ENCODE measurements at places on chromosomes 11 and 22. TPM values are rescaled to one million over a fixed set of nuclear protein-coding genes. Genes with fewer than 3 reads are reported as not detected.

TALDO1 gene
- total RNA-seq: 148 TPM

- no peak for DNase-seq
Observed at GRCh38 chr11:45211732-45212131, 65.3 kb downstream of the PRDM11 start.

SCN2B gene
- total RNA-seq: not detected

GRCh38 chr11:70468256-70469195 is 70.2 kb downstream of the CTTN start:
- no peak for DNase-seq

BACE1-AS gene
- 2.6 TPM for total RNA-seq

DNA sequence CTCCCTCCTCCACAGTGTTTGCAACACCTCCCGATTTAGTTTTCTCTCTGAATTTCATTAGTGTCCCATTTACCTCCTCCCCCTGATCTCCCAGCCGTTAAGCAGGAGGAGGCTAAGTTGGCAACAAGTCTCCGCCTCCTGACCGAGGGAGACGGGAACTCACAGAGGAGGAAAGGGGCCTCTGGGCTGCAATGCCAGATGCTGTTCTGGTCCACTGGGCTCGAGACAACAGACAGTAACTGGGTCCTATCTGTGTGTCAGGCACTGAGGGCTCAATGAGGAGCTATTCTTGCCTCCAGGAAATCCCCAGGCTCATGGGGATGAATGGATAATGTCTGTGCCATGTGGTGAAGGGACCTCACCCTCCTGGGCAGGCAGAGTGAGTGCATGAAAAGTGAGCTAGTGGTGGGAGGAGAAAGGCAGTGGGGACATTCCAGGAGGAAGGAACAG is 228.1 kb downstream of the TENM4 start:
- no peak for DNase-seq

DNA sequence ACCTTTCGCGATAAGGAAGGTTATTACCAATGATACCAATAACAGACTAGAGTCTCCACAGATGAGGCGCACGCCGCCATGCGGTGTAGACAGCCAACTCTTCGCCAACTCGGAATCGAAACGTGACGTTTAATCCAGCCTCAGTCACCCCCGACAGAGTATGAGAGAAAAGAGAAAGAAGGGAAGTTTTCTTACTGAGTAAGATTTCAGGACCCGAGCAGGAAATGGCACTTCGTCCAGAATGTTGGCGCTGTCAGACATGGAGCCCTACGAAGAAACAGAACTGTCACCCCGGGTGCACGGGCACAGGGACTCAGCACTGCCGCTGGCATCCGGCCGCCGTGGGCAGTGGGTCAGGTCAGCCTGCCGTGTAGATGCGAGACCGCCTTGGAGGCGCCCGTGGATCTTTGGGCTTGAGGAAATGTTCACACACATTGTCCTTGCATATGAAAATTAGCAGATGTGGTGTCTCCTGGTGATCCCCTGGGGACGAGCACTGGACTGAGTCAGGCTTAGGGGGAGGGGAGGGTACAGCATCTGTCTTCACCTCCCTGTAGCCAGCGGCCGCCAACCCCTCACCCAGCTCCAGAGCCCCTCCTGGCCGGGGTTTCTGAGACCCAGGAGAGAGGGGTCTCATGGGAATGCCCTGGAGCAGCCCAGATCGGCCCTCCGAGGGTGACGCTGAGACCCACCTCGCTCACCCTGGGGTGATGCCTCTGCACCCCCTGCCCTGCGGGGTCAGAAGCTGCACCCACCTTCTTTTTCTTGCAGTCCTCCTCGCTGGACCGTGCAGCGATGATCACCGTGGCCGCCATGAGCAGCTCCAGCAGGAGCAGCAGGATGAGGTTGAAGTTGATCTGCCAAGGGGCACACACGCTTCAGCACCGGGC is 8.3 kb downstream of the MLC1 start:
- no peak for DNase-seq

DNA sequence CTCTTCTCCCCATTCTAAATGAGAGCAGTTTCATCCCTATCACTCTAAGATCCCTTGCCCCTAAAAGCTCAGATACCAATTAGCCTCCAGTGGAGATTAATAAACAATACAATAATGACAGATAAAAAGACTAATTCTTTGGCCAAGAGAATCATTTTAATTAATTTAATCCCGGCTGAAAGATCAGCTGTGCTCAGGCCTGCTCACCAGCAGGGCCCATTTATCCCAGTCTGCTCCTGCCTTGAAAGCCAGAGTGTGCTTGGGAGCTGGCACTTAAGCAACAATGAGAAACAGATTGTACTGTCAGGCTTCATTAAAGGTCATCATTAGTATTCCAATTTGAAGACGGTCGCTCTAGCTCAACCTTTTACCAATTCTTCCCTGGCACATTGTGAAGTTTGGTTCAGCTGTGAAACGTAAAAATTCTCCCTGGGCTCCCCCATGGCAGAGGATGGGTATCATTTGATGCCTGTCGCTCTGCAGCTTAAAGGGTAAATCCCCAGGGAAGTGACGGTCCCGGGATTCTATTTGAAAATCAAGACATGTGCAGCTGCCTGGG is 36.1 kb upstream of the HTATIP2 start:
- DNase-seq: no peak

DNA sequence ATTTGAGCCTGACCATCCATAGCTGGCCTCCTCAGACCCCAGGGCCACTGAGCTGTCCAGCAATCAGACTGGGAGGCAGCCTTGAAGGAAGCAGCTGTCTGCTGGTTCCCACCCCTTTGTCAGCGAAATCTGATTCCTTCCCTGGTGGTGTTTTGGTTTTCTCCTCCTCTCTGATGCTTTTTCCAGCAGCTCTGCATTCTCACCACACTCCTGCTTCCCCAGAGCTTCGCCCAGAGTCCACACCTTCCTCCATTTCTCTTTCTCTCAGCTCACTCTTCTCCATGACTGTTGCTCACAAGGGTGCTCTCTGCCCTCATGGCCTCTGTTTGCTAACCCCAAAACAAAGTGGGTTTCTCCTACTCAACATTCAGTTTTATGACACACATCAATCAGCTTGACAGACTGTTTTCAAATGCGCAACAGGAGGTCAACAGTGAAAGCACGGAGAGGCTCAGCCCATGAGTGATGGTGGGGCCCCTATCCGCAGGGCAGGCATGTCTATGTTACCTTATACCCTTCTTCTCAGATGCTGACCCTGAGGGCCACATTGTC is 130.6 kb upstream of the MTNR1B start:
- DNase-seq: peak; percentile 3

GRCh38 chr11:26995701-26996460 is 2.0 kb downstream of the FIBIN start:
- no peak for DNase-seq

DNA sequence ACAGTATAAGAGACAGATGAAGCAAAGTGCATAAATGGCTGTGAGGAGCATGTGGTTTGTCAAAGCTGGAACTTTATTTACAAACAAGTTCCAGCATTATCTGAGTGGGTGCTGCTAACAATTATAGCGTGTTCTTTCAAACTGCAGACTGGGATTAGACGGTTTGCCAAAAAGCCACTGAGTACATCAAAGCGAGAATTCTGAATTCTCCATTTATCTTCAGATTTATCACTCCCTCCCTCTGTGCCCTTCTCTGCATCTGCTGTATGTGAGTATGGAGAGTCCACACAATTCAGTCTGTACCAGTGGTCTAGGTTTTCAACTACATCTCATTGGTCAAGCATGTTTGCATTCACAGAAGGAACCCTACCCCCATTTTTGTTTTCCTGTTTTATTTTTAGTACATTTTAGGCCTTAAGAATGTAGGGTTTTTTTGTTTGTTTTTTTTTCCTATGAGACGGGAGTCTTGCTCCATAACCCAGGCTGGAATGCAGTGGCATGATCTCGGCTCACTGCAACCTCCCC is 18.1 kb upstream of the INCENP start:
- peak; percentile 78 for DNase-seq

DNA sequence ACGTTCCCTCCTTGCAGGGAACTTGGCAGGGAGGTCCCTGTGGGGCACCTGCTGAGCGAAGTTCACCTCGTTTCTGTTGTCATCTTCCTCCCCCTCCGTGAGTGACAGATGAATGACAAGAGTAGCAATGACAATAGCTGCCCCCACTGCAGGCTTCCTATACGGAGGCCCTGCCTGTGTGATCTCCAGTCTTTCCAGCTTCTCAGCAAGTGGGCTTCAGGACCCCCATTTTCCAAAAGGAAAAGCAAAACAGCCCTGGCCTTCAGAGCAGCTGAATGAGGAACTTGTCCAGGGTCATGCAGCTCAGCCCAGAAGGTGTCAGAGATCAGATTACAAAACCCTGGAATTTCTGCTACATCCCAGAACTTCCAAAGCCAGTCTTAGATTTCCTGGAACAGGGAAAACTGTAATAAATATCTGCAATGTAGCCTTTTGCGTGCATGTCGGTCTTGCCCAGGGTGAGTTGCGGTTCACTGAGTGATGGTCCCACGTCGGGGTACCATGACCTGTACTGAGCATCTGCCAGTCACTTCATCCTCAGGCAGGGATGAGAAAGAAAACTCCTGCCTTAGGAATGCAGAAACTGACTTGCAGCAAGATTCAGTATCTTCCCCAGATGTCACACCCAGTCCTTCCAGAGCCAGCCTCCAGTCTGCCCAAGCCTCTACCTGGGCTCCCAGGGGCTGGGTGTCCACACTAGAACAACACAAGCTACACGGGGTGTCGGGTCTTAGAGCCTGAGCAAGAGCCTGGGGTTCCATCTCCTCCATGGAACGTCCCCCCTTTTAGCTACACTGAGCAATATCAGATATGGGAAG is 1457.0 kb downstream of the BRD1 start:
- DNase-seq: no peak

GRCh38 chr22:33002035-33002434 is 56.1 kb downstream of the SYN3 start:
- no peak for DNase-seq

DNA sequence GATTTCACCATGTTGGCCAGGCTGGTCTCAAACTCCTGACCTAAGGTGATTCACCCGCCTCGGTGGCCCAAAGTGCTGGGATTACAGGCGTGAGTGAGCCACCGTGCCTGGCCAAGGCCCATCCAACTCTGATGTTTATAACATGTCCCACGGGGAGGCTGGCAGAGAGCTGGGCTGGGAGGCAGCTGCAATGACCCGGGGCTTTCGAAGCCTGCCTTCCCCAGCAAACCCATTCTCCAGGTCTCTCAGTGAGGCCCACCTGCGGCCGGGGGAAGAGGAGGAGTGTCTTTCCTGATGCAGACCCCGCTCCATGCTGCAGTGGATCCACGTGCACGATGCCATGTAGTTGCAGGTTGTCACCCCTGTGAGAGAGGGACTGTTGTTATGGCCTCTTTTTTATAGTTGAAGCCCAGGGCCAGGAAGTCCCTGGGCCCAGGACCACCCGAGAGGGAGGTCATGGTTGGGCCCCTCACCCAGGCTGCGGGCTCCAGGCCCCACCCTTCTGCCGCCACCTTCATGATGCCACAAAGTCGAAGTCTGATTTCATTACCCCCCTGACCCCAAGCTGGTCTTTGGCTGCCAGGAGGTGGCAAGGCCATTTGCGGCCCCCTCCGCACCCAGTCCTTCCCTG is 38.3 kb downstream of the KCNJ4 start:
- DNase-seq: no peak

ZBTB44 gene
- 41.5 TPM for total RNA-seq

- DNase-seq: peak; percentile 70
Observed at GRCh38 chr11:16607675-16608644, 130.5 kb upstream of the C11orf58 start.

DNA sequence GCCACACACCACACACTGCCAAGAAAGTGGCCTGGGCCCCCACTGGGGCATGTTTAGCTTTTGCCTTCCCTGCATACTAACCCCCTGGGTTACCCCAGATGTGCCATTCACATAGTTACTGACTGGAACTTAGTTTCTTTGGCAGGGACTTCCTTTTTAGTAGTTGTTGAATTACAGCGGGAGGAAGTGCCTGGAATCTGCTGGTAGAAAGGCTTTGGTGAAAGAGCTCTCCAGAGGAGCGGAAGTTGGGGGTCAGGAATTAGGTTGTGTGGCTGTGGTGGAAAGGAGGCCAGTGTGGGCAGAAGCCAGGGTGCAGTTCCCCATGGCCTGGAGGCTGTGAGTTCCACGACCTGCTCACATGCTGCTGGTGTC is 69.0 kb downstream of the MED15 start:
- DNase-seq: no peak
